ENCODE measurements at places on chromosomes 13 and 19.

DNA sequence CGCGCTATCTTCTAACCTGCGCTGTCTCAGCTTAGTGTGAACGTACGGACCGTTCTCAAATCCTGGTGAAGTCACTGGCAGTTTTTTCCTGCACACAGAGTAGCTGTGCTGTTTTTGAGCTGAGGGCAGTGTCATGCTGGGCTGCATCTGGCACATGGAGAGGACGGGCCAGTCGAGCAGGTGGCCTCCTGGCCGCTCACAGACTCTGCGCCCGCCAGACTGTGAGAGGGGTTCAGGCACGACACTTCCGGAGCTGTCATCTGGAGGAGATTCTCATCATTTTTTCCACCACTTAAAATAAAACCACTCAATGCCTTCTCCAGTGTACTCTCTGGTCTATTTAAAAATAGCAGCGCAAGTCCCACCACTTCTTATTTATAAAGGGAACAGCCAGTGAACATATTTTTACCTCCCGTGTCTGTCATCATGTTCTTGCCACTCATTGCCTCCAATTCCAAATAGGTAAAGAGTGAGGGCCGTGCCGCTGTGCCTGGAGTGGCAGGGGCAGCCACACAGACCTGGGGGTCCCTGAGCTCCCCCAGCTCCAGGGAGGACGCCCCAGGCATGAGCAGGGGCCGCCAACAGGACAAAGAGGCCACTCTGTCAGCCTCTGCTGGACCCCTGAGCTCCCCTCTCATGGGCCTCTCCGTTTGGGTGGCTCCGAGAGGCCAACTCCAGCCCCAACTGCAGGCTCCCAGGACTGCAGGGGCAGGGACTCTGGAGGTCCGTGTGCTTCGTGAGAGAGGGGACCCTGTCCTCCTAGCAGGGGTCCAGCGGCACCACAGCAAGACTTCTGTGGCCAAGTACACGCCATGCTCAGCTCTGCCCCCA is 36.9 kb upstream of the GRTP1 start:
- no peak for DNase-seq

DNA sequence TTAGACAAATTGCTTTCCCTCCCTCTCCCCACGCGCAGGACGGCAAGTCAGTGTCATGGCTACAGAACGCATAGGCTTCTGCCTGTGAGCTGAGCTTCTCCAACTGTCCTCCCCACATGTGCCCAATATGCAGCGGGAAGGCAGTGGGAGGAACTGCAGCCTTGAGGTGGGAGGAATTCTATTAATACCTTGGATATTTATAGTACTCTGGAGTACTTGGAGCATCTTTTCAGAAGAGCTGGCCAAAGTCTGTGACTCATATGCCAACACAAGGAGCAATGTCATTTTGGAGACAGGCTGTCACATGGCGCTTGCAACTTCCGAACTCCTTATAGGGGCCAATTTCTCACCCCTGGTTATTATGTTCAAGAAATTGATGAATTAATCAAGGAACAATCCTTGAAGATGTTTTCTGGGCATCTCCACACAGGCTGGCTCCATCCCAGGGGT is 245.0 kb upstream of the SERP2 start:
- no peak for DNase-seq

DNA sequence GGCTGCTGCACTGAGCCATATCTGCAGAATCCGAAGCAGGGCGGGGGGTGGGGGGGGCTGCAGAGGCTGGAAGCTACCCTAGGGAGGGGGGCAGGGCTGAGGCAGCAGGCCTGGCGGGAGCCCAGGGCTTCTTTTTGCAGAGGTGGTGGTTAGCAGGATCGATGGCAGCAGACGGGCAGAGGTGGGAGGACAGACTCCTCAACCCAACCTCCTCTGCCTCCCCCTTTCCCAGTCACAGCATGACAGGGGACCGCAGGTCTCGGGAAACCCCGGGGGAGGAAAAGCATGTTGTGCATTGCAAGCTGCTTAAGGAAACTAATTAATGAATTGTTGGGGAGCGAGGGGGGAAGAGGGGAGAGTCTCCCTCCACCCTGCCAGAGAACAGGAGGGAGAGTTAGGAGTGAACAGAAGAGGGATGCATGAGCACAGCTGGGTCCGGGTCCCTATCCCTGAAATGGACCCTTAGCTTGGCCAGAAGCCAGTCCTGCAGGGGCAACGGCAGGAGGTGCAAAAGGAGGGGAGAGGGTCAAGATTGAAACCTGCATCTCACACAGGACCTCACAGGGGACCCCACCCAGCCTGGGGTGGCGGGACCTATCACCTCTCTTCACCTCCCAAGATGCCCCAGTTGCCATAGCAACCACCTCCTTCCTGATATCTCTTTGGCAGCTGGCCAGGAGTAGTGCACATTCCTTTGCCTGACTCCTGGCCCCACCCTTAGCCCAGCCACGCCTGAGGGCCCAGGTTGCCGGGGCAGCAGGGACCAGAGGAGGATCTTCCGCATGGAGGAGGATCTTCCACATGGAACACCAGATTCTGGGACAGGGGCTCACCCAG is 1.8 kb downstream of the FXYD7 start:
- no peak for DNase-seq

DNA sequence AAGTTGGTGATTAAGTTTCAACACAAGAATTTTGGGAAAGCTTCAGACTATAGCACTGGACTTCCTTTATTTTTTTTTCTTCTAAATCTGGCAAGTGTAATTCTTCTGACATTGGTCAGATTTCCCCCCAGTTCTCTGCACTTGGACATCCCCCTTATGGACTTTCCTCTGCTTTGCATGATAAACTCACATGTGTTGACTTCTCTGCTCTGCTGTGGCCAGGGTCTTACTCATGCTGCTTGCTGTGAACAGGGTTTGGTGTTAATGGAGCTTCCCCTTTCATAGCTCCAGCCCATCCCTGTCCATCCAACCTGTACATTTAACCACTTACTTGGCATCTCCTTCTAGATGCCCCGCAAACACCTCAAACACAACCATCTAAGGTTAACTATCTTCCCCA is 70.5 kb upstream of the SPATA13 start:
- DNase-seq: no peak

- DNase-seq: no peak
These were observed at the start of gene CEACAM21 for GRCh38 chr19:41575998-41576397. CEACAM21 (plus strand) TSS chr19:41576166; CDS start chr19:41576275, 109 bp downstream.

GRCh38 chr19:30729451-30729850 is 357.3 kb downstream of the ZNF536 start:
- DNase-seq: no peak

DNA sequence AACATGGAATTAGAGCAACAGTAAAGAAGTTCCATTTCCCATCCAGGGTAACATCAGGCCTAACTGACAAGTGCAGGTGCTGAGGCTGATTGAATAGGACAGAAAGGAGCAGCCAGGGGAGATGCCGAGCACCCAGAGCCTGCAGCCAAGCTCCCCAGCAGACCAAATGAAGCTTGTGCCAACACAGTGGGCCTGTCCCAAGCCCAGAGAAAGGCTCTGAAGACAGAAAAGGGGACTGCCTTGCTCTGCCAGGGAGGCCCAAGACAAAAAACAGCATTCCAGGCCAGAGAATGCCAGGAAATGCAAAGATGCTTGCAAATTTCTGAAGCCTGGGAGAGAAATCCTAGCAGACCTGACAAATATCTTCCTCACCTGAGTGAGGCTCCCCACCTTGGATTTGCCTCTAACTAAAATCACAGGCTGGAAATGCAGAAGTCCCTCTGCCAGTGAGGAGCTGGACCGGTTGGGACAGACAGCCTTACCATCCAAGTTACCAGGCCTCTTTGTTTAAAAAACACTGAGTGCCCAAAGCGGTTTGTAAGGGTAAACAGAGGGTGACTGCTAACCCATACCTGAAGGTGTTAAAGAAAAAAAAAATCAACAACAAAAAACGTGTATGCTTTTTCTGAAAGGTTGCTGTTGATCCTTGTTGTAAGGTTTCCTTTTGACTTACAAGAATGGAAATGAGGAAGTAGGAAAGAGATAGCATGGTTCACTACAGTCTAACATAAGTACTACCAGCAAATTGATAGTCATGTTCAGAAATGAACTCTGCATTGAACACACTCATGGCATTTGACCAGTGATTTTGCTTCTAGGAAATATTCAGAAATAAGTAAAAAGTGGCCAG is 11.8 kb upstream of the HMGB1 start:
- no peak for DNase-seq

DNA sequence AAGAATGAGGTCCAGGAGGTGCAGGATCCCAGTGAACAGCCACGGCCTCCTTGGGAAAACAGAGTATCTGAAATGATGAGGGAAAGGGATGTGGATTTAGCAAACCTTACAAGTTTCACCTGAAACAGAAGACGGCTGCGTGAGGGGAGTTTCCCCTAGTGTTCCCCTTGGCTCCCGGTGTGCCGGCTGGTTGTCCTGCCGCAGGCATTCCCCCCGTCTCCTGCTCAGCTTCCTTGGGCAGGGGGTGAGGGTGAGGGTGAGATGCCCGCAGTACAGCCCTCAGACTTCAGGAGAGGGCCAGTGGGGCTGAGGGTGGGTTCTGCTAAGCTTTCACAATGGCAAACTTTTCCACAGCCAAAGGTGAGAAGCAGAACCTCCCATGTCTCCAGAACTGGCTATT is 201.1 kb upstream of the SOX1 start:
- no peak for DNase-seq

DNA sequence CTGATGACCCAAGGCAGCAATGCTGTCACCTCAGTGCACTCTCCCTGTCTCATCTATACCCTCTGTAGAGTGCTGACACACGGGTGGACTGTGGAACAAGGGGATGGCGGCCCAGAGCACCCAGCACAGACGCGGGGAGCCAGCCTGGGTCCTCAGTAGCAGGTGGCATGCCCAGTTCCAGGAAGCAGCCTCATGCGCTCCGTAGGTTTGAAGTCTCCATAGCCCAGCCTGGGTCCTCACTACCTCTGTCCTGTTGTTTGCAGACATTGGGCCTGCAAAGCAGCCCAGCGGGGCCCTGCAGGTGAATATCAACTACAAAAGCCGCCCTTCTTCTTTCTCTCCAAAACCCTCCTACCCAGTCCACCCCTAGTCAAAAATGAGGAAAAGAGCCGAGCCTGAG is 5.0 kb upstream of the SLC7A9 start:
- no peak for DNase-seq

DNA sequence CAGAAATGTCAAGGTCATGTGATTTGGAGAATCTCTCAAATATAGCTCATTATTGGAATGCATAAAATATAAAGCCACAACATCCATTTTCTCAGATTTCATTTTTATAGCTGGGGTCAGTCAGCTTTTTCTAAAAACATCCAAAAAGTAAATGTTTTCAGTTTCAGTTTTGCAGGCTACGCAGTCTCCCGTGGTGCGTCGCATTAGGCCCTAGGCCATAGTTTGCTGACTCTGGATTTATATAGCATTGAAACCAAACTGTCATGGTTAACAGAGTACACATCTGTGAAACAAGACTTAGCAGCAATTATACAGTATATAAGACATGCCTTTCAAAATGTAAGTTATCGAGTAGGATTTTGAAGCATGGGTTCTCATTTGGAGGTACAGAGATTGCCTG is 140.0 kb downstream of the IRS2 start:
- no peak for DNase-seq

- no peak for DNase-seq
These were observed 8.7 kb upstream of the TIMM50 start for GRCh38 chr19:39471756-39472536.

- DNase-seq: no peak
These were observed 6.7 kb upstream of the RCBTB2 start for GRCh38 chr13:48539550-48539949.

GRCh38 chr13:114131583-114132418 is 622 bp downstream of the RASA3 start:
- no peak for DNase-seq

DNA sequence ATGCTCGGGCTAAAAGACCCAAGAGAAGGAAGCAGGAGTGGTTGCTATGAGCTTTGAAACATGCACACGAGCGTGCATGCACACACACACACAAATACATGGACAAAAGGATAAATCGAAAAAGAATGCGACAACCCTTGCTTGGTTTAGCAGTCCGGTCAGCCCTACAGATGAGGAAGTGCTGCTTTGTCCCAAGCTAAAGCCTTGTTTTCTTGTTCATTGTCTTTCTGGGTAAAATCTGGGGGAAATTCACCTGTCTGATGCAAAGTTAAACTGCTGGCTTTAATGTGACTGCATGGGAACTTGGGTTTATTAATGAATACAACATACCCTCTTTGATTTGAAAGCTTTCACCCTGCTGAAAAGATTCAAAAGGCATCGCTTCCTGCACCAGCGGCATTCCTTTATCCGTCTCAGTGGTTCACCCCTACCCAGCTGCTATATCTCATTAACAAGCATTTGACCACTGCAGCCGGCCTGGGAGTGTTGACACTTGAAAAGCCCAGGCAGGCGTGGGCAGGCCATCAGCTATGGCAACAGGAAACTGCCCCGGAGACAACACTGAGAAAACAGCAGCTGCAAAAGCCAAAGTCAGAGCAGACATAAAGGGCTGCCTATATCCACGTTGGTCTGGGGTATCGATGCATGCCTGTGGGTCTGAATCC is 301.7 kb downstream of the NDFIP2 start:
- no peak for DNase-seq

DNA sequence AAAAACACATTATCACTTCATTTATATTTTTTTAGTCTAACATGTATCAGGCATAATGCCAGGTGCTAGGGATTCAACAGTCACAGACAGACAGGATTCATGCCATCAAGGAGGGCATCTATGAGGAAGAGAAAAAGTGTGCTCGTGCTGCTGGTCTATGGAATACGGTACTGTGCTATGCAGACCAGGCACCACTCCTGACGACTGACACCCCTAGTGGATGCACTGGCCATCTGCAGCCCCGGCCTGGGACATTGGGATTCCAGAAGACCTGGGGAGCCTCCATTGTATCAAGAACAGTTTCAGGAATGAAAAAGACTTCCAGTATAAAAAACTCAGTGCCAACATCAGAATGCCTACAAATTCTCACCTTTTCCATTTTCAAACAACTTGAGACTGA is 94.0 kb downstream of the KLF12 start:
- DNase-seq: no peak

- DNase-seq: no peak
These were observed 97.6 kb upstream of the SLITRK6 start for GRCh38 chr13:85896516-85897450.

- DNase-seq: no peak
These were observed 11.2 kb upstream of the LYPD3 start for GRCh38 chr19:43476606-43477005.

DNA sequence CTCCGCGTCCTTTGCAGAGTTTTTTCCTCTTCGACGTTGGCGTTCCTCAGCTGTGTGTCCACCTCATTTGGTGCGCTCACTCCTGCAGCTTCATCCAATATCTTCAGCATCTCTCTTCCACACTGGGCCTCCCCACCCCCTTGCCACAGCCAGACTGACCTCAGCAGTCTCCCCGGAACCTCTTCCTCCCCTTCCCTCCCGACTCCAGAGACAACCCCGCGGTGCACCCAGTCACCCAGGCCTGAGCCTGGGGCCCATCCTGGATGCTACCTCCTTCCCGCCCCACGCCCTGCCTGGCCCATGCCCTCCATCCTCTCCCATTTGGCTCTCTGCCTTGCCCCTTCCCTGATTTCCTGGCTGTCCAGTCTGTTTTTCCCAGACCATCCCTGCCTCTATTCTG is 8.1 kb upstream of the C5AR2 start:
- no peak for DNase-seq

- DNase-seq: no peak
These were observed 5.4 kb downstream of the FLT1 start for GRCh38 chr13:28489524-28489931.
